ENCODE measurements at places on chromosomes 7 and 10.

- no peak for DNase-seq
Observed at GRCh38 chr10:72541337-72541736, 84.5 kb downstream of the MICU1 start.

- no peak for DNase-seq
Observed at GRCh38 chr10:117001144-117001543, 3.8 kb downstream of the SHTN1 start.

DNA sequence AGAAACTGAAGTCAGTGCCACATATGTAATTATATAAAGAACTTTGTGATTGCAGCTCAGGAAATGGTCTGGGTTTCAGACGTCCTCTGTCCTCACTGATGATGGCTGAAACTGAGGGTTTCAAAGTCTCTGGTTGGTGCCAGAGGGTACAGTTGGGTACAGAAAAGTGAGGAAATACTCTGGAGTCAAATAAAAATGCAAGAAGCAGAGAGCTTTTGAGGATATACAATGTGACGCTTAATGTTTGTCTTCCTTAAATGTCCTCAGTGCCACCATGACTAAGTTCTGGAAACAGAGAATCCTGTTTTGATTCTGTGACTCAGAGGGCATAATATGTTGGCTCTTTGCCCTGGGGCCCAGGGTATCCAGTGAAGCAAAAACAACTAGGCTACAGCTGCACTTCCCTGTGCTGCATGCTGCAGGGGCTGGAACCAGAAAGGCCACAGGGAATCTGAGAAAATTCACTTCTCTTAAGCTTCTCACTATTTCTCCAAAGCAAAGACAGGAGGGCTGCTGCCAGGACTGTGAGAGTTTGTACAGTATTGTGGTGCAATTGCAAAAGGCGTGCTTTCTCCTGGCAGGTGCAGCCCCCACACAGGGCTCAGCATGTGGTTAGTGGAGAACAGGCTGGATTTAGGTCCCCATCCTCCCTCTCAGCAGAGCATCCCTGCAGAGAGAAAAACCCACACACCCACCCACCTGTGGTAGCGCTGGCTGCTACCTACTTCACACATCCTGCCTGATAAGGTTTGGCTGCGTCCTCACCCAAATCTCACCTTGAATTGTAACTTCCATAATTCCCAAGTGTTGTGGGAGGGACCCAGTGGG lies 169.5 kb upstream of the SVIL start:
- DNase-seq, result no peak

GRCh38 chr10:722281-723060 lies 33.0 kb upstream of the DIP2C start:
- DNase-seq, result no peak

- no peak for DNase-seq
Observed at GRCh38 chr7:142739923-142740492, 9.3 kb upstream of the PRSS1 start.

DNA sequence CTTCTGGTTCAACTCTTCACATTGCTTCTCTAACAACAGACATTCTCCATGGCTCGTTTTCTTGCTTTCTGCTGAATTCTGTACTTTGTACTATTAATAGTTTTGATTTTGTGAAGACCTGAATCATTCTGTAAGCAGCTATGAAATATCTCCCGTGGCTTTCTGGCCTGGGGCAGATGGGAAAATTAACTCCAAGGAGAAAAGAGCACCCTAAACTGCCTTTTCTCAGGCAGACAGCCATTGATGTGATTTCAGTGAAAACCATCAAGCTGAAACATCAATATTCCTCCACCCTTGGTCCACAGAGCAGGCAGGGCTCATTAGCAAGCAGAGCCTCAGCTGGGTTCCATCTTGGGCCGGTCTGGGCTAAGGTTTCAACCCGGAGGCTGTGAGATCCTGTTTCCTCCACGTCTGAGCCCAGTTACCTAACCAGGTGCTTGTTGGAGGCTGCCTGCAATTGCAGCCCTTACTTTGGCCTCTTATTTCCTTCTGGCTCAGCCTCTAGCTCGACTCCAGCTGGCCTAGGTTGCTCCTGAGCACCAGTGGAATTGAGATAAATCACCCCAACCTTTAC lies 21.1 kb upstream of the EZH2 start:
- no peak for DNase-seq

All from stimulated activated CD4-positive, alpha-beta T cell treated with anti-CD3 and anti-CD28 coated beads, Interleukin-1b, Interleukin-23, amount 100 ng/mL, for 1 hour (primary cell).